ENCODE measurements at places on chromosomes 6 and 20.

- DNase-seq, result no peak
Observed at GRCh38 chr6:153489479-153489878, 358.4 kb upstream of the RGS17 start.

GRCh38 chr20:22418738-22419137 is 165.6 kb downstream of the FOXA2 start:
- no peak for DNase-seq

- DNase-seq, result no peak
Observed at GRCh38 chr6:163839296-163839695, 424.8 kb downstream of the QKI start.

DNA sequence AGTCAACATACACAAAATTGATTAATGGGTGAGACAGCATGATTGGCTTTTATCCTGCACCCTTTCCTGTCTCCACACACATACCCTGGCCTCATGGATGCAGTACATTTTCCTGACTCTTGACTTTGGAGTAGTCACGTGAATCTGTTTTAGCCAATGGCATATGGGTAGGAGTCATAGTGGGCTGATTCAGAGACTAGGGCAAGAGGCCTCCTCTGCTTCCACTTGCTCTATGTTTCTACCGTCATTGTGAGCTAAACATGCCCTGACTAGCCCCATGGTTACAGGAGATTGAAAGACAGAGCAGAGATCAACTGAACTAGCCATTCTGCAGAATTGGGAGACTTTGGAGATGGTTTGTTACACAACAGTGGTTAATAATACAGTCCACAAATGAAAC is 850.0 kb downstream of the DHX35 start:
- DNase-seq, result no peak

DNA sequence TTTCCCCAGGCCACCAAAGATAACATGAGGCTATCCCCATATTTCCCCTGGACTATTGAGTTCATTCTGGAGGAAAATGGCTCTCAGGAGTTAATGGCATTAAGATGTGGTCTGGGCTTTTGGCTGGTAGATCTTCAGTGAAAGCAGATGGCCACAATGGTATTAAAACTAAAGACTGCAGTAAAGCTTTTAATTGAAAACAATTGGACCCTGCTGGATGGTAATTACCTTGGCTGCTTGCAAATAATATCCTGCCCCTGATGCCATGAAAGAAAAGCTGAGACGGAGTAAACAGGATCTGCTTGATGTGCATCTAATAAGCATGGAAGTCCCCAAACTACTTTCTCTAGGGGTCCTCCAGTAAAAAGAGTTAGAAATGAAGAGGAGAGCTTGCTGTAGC is 255.8 kb downstream of the QKI start:
- DNase-seq, result no peak

GRCh38 chr6:130752267-130752666 is 74.9 kb upstream of the SMLR1 start:
- no peak for DNase-seq

DNA sequence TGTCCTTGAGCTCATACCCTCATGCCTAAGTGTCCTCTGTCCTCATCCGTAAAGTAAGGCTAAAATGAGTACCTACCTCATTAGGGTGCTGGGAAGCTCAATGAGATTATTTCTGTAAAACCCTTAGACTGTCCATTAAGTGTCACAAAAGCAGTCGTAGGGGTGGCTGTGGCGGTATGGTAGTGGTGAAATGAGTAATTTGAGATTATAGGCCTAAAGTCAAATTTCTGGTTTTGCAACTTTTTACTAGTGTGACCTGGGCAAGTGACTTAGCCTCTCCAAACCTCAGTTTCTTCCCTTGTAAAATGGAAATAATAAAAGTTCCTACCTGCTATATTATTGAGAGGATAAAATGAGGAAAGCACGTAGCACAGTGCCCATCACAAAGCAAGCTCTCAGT is 148.2 kb upstream of the AKAP12 start:
- DNase-seq, result no peak

DNA sequence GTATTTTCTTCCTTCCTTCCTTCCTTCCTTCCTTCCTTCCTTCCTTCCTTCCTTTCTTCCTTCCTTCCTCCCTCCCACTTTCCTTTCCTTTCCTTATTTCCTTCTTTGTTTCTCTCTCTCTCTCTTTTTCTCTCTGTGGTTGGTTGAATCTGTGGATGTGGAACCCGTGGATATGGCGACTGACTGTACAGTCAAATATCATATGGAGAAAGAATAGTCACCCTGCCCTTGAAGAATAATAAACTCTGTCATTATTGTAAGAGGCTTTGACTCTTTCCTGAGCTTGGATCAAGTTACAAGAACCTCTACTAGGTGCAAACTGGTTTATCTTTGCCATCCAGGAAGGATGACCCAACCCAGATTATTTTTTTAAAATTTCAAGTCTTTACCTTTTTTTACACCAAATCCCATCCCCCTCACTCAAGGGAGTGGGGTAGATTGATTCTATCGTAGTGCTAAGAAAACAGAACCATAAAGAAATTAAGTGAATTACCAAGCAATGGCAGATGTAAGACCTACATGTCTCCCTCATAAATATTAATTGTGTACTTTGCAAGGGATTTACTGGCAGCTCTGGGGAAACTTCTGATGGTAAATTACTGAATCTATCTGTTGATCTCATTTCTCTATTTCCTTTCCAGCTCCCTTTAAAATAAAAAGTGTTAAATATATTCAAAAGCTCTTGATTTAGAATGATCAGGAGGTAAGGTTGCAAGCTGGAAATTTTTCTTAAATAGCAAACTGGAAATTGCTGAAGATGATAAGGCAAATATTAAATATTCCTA is 667.5 kb downstream of the UTRN start:
- no peak for DNase-seq

DNA sequence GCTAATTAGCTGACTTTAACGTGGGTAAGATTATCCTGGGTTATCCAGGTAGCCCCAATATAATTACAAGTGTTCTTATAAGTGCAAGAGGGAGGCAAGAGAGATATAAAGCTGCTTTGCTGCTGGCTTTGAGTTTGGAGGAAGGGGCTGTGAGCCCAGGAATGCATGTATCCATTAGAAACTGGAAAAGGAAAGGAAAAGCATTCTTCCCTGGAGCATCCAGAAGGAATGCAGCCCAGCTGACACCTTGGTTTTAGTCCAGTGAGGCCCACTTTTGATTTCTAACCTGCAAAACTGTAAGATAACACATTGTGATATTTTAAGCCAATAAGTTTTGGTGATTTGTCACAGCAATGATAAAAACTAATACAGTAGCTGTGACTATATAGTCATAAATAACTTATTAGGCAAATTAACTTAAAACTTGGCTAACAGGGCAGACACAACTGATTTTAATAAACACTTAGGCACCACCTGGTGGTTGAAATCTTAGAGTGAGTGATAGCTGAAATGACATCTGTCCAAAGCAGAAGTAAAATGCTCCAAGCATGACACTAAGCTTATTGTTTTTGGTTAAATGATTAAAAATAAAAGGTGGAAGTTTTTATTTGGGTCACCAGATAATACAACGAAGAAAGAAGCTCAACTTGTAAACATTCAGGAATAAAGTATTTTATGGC is 35.6 kb downstream of the ADGRF4 start:
- DNase-seq, result peak; percentile 39

GRCh38 chr6:106442395-106442794 is 81.9 kb downstream of the CRYBG1 start:
- no peak for DNase-seq

DNA sequence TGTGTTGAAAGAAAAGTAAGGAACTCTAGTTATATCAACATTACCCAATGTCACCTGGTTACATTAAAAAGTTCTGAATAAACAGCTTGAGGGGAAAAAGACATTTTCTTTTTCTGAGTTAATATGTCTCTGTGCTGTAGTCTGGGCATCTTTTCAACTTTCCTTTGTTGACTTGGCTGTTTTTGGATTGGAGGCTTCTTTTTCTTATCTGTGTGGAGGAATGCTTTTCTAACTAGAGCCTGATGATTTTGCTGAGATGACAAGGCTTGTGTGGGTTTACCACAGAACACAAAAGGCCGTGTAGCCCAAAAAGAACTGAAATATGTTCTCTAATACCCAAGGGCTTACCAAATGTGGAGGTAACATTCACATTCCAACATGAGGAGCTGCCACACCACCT is 161.8 kb downstream of the KCNQ5 start:
- no peak for DNase-seq

DNA sequence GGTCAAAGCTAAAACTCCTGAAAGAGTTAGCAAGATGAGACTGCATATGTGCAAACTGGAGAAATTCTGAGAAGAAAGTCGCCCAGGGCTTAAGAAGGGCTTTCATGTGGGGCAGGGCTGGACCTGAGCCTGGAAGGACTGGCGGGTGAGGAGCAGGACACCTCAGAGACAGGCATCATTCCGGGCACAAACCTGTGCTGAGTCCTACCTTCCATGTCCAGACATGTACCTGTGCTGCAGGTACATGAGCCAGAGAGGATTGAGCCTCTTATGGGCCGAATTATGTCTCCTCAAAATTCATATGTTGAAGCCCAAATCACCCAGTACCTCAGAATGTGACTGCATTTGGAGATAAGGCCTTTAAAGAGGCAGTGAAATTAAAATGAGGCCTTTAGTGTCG is 171.0 kb downstream of the QRSL1 start:
- no peak for DNase-seq

DNA sequence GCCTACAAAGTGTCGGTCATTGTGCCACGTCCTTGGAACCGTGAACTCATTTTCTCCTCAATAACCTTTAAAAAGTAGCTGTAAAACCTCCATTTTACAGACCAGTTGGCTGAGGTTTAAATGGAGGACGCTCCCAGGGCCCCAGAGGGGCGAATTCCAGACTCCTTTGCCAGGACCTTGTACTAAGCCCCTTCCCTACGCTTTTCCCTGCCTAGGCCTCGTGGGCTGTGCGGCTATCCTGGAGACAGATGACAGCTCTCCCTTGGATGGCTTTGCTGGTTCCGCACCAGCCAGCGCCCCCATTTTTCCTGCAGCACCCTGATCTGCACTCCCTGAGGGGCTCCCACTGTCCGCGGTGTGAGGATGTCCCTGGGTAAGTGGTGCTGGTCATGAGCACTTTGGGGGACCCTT is 12.1 kb upstream of the SNHG17 start:
- DNase-seq, result no peak

DNA sequence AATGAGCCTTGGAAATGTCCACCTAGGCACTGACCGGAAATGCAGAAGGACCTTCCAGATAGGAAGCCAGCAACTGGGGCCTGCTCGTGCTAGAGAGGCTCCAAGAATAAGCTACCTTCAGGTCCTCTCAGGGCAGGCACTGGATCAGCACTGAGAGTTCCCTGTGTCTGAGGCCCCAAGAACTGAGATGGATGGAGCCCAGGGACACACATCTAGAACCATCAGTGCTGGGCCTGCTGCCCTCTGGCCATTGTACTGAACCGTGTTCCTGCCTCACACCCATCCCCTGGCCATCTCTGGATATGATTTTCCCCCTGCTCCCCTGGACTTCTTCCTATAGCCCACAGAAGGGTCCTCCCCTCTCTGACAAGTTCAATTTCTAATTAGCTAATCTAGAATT is 10.3 kb downstream of the BPIFA1 start:
- no peak for DNase-seq

- DNase-seq, result no peak
Observed at GRCh38 chr6:22021966-22022365, 274.9 kb downstream of the PRL start.

DNA sequence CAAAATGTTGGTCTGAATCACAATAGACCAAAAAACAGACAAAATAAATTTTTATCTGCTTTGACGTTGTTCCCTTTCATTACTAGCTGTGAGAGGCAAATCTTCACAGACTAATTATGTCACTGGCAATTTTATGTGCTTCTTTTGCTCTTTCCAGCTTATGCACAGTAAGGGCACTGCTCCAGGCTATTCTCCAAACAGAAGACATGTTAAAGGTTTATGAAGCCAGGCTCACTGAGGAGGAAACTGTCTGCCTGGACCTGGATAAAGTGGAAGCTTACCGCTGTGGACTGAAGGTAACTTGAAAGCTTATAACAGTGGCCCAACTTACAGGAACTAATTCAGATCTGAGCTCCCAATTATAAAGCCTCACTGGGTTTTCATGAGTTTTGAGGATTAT is 15.5 kb upstream of the SNRNP48 start:
- no peak for DNase-seq
